Aortic smooth muscle cell (primary cell): ENCODE measurements at places on chromosomes 11 and 22. TPM values are rescaled to one million over a fixed set of nuclear protein-coding genes. Genes with fewer than 3 reads are reported as not detected.

OR52I2 gene
- total RNA-seq: not detected in 2 replicates

RTN4RL2 gene
- not detected in 2 replicates for total RNA-seq

HSPB2 gene
- 1.1 and 1.2 TPM in 2 replicates for total RNA-seq

APOL5 gene
- not detected in 2 replicates for total RNA-seq

TUBA8 gene
- total RNA-seq: 0.26 and 0.87 TPM in 2 replicates

C22orf31 gene
- not detected in 2 replicates for total RNA-seq

SMIM38 gene
- total RNA-seq: 0.13 and 0.44 TPM in 2 replicates

PATE4 gene
- not detected in 2 replicates for total RNA-seq

CHRDL2 gene
- total RNA-seq: not detected in 2 replicates

OR2AG2 gene
- total RNA-seq: 0.13 and 0.19 TPM in 2 replicates

MUC6 gene
- total RNA-seq: not detected in 2 replicates

THY1 gene
- total RNA-seq: 24.7 and 49.1 TPM in 2 replicates

C22orf39 gene
- total RNA-seq: 15.9 and 23.4 TPM in 2 replicates

SPECC1L gene
- total RNA-seq: 38.3 and 40.2 TPM in 2 replicates

KCNQ1 gene
- not detected in 2 replicates for total RNA-seq
